Skeletal muscle tissue (tissue), 5 donors: ENCODE measurements at places on chromosomes 5 and 9. TPM values are rescaled to one million over a fixed set of nuclear protein-coding genes. Genes with fewer than 3 reads are reported as not detected.

AIF1L gene
- 12.0 TPM for total RNA-seq

CD14 gene
- total RNA-seq = 39.7 TPM

LCN1 gene
- not detected for total RNA-seq

CCDC152 gene
- 1.6 TPM for total RNA-seq

NTRK2 gene
- 26.6 TPM for total RNA-seq

TMC1 gene
- 0.52 TPM for total RNA-seq

CCNI2 gene
- not detected for total RNA-seq

SPAG8 gene
- total RNA-seq = 0.52 TPM

CETN3 gene
- 7.8 TPM for total RNA-seq

IFNK gene
- total RNA-seq = not detected

FBXW2 gene
- total RNA-seq = 20.4 TPM

OR1Q1 gene
- not detected for total RNA-seq

TRIM7 gene
- total RNA-seq = 9.9 TPM

CCDC183 gene
- 1.0 TPM for total RNA-seq

WWC1 gene
- total RNA-seq = 0.52 TPM

PRRX2 gene
- 3.1 TPM for total RNA-seq

JAKMIP2 gene
- total RNA-seq = 0.52 TPM

THBS4 gene
- total RNA-seq = 135 TPM

ACOT12 gene
- 0.52 TPM for total RNA-seq

F2R gene
- total RNA-seq = 13.0 TPM

SLC4A9 gene
- total RNA-seq = not detected

LPAR1 gene
- total RNA-seq = 45.9 TPM

FBLL1 gene
- total RNA-seq = 0.52 TPM

SHC3 gene
- 0.52 TPM for total RNA-seq

C1QTNF3 gene
- total RNA-seq = 90.3 TPM

LCN9 gene
- total RNA-seq = not detected

NUTM2G gene
- total RNA-seq = not detected

TRIM41 gene
- total RNA-seq = 15.1 TPM

GLRA1 gene
- total RNA-seq = not detected

AHRR gene
- total RNA-seq = 1.0 TPM

TXNDC8 gene
- not detected for total RNA-seq

ST8SIA4 gene
- 6.3 TPM for total RNA-seq
